HT-29 (cell line): ENCODE measurements at places on chromosomes 3 and 15. TPM values are rescaled to one million over a fixed set of nuclear protein-coding genes. Genes with fewer than 3 reads are reported as not detected.

HES1 gene
- total RNA-seq: 543 and 595 TPM in 2 replicates

FOXL2NB gene
- total RNA-seq: not detected in 2 replicates

AMT gene
- 0.97 and 3.9 TPM in 2 replicates for total RNA-seq

NMNAT3 gene
- 0.42 and 0.46 TPM in 2 replicates for total RNA-seq

CCR8 gene
- not detected in 2 replicates for total RNA-seq

UPK1B gene
- not detected in 2 replicates for total RNA-seq

DLEC1 gene
- 0.58 and 0.94 TPM in 2 replicates for total RNA-seq

CNTN6 gene
- not detected in 2 replicates for total RNA-seq

TKT gene
- total RNA-seq: 864 and 898 TPM in 2 replicates

FOXB1 gene
- 0.05 TPM in 1 of 2 replicates, not detected in the other for total RNA-seq

ATP10A gene
- total RNA-seq: not detected in 2 replicates

CIB2 gene
- 0.44 and 0.74 TPM in 2 replicates for total RNA-seq

RBMS3 gene
- total RNA-seq: not detected in 2 replicates

POC1A gene
- 25.2 and 27.4 TPM in 2 replicates for total RNA-seq

SLC9C1 gene
- total RNA-seq: not detected in 2 replicates

DPPA4 gene
- not detected in 2 replicates for total RNA-seq

RAD51 gene
- total RNA-seq: 15.7 and 16.1 TPM in 2 replicates

DPPA2 gene
- total RNA-seq: not detected in 2 replicates

CX3CR1 gene
- total RNA-seq: not detected in 2 replicates

PLIN1 gene
- 0.03 and 0.51 TPM in 2 replicates for total RNA-seq

GPR171 gene
- not detected in 2 replicates for total RNA-seq

UROC1 gene
- total RNA-seq: not detected in 2 replicates

XCR1 gene
- total RNA-seq: not detected in 2 replicates

BTBD1 gene
- 90.3 and 111 TPM in 2 replicates for total RNA-seq

EPHB1 gene
- total RNA-seq: not detected in 2 replicates

TMC3 gene
- total RNA-seq: not detected in 2 replicates

RARRES1 gene
- total RNA-seq: 79.2 and 102 TPM in 2 replicates

ZNF860 gene
- total RNA-seq: 3.9 and 7.5 TPM in 2 replicates

AGBL1 gene
- not detected in 2 replicates for total RNA-seq

SNURF gene
- not detected in 2 replicates for total RNA-seq

CADM2 gene
- total RNA-seq: not detected in 2 replicates

SLC12A8 gene
- total RNA-seq: 57.8 and 61.3 TPM in 2 replicates

DNAJA4 gene
- 10.2 and 16.0 TPM in 2 replicates for total RNA-seq

GOLGA6B gene
- not detected in 2 replicates for total RNA-seq

GOLGA8S gene
- not detected in 2 replicates for total RNA-seq

RARB gene
- total RNA-seq: not detected in 2 replicates

ADIPOQ gene
- not detected in 2 replicates for total RNA-seq

CACNA2D2 gene
- total RNA-seq: 0.33 and 0.42 TPM in 2 replicates

MUC20 gene
- total RNA-seq: 52.3 and 68.0 TPM in 2 replicates

ZNF774 gene
- total RNA-seq: 1.2 and 2.5 TPM in 2 replicates

HERC2 gene
- 82.9 and 84.9 TPM in 2 replicates for total RNA-seq

STRIT1 gene
- not detected in 2 replicates for total RNA-seq

CCR9 gene
- total RNA-seq: not detected in 2 replicates

CCR2 gene
- total RNA-seq: not detected in 2 replicates

PLSCR5 gene
- total RNA-seq: not detected in 2 replicates

C3orf22 gene
- total RNA-seq: not detected in 2 replicates

PBRM1 gene
- total RNA-seq: 25.4 and 27.6 TPM in 2 replicates

HMCES gene
- 58.0 and 63.5 TPM in 2 replicates for total RNA-seq

ITIH1 gene
- 0.08 TPM in 1 of 2 replicates, not detected in the other for total RNA-seq

GATA2 gene
- total RNA-seq: 114 and 123 TPM in 2 replicates

STAB1 gene
- 0.03 TPM in 1 of 2 replicates, not detected in the other for total RNA-seq

SLCO2A1 gene
- not detected in 2 replicates for total RNA-seq

PCSK6 gene
- total RNA-seq: 79.8 and 81.0 TPM in 2 replicates

SLC28A2 gene
- total RNA-seq: not detected in 2 replicates

AHSG gene
- not detected in 2 replicates for total RNA-seq

GNAT1 gene
- 0.18 TPM in 1 of 2 replicates, not detected in the other for total RNA-seq

TRIM71 gene
- total RNA-seq: not detected in 2 replicates
